ENCODE measurements at places on chromosomes 4 and X. TPM values are rescaled to one million over a fixed set of nuclear protein-coding genes. Genes with fewer than 3 reads are reported as not detected.

GRCh38 chr4:104719539-104720230, 225.0 kb upstream of the CXXC4 start:
- no peaks in the 10 kb centered on the region for H3K36me3 ChIP-seq
- H3K27ac ChIP-seq, result no peak overlapping the region
- H3K27me3 ChIP-seq, result no peaks in the 10 kb centered on the region
- no peak overlapping the region for H3K4me3 ChIP-seq
- H3K4me1 ChIP-seq, result no peaks in the 10 kb centered on the region

DNA sequence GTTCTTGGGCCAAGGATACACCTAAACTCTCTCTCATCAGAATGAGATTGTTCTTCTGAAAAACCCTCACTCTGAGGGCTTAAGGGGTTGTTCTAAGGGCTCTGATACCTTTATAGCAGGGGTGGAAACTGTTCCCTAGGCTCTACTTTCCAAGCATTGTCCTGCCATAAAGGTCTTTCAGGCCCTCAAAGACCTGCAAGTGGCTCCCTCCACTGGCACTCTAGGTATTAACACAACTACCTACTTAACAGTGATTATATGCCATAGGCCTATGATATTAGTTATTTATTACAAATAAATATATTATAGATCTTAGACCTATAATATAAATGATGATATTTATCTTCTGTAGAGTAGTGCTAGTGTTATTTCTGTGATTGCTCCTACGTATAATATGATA, 473.7 kb upstream of the RPS6KA3 start:
- no peaks in the 10 kb centered on the region for H3K27me3 ChIP-seq
- no peaks in the 10 kb centered on the region for H3K4me1 ChIP-seq
- H3K27ac ChIP-seq, result no peak overlapping the region
- no peak overlapping the region for H3K4me3 ChIP-seq

DNA sequence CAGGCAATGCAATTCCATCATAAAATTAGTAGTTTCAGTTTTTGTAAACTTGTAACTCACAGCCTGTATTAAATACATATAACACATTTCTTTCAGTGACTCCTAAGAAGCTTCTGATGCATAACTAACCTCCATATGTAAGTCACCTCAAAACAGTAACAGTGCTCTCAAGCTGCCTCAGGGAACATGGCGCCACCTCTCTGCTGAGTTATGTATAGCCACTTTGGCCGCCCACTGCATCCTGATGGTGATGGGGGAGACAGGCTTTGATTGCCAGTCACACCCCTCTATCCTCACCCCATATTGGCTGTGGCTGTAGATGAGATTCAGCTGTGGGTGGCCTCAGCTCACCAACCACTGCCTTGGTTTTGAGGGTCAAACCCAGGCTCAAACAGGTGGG, 54.3 kb downstream of the LRBA start:
- DNase-seq, result no peak
- no peaks in the 10 kb centered on the region for H3K36me3 ChIP-seq
- no peaks in the 10 kb centered on the region for H3K4me1 ChIP-seq

- no peak for DNase-seq
- no peaks in the 10 kb centered on the region for H3K27me3 ChIP-seq
- H3K27ac ChIP-seq, result no peak overlapping the region
These were observed 328.8 kb downstream of the BMPR1B start for GRCh38 chr4:95086551-95086950.

DNA sequence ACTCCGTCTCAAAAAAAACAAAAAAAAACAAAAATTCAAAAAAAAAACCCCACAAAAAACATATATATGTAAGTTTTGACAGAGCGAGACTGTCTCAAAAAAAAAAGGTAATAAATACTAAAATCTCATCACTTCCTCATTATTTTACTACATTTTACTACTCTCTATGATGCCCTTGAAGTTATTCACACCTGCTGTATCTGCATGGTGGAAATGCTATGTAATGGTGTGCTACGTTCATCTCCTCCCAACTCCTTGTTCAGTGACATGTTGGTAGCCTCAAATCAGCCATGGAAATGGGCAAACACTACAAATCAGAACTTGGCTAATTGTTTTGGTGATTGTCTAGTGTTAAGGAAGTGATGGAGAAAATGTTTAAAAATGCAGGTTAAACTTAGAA, 11.8 kb downstream of the RPS4X start:
- H3K4me3 ChIP-seq, result no peak overlapping the region
- DNase-seq, result no peak
- peaks cover 36% of the 10 kb centered on the region for H3K36me3 ChIP-seq
- no peaks in the 10 kb centered on the region for H3K27me3 ChIP-seq
- H3K27ac ChIP-seq, result no peak overlapping the region

DNA sequence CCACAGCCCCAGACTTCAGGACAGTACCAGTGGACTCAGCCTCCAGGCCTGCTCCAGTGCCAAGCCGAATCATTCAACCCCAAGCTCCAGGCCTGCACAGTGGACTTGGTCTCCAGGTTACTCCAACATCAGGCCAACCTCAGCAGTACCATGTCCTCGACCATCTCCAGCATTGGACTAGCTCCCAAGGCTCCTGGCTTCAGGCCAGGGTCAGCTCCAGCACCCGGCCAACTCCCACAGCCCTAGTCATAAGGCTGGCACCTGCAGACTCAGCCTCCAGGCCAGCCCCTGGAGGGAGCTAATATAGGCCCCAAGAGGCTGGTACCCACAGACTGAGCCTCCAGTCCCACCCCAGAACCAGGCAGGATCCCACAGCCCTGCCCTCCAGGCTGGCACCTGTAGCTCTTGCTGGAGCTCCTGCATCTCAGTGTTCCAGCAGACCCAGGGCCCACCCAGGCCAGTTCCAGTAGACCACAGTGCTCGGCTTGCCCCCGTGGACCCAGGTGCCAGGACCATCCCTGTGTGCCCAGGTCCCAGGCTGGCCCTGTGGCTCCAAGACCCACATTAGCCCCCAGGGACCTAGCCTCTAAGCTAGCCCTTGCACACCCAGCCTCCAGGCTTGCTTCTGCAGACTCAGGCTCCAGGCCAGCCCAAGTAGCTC, 25.6 kb downstream of the ZMAT1 start:
- no peaks in the 10 kb centered on the region for H3K27me3 ChIP-seq
- H3K4me3 ChIP-seq, result no peak overlapping the region
- DNase-seq, result no peak
- H3K36me3 ChIP-seq, result no peaks in the 10 kb centered on the region

GRCh38 chrX:15497865-15498264, 2.7 kb upstream of the BMX start:
- H3K27ac ChIP-seq, result no peak overlapping the region
- H3K36me3 ChIP-seq, result no peaks in the 10 kb centered on the region
- peaks cover 20% of the 10 kb centered on the region for H3K27me3 ChIP-seq
- no peak overlapping the region for H3K4me3 ChIP-seq
- H3K4me1 ChIP-seq, result no peaks in the 10 kb centered on the region

GRCh38 chrX:144738246-144738645, 509.1 kb upstream of the SPANXN1 start:
- H3K4me3 ChIP-seq, result no peak overlapping the region
- DNase-seq, result no peak
- no peaks in the 10 kb centered on the region for H3K4me1 ChIP-seq
- H3K27me3 ChIP-seq, result no peaks in the 10 kb centered on the region

GRCh38 chrX:85309717-85310116, 65.9 kb downstream of the ZNF711 start:
- no peaks in the 10 kb centered on the region for H3K27me3 ChIP-seq
- H3K36me3 ChIP-seq, result no peaks in the 10 kb centered on the region
- no peak overlapping the region for H3K27ac ChIP-seq
- no peaks in the 10 kb centered on the region for H3K4me1 ChIP-seq
- no peak overlapping the region for H3K4me3 ChIP-seq
- DNase-seq, result no peak

- H3K27ac ChIP-seq, result no peak overlapping the region
- no peaks in the 10 kb centered on the region for H3K36me3 ChIP-seq
- no peaks in the 10 kb centered on the region for H3K27me3 ChIP-seq
- no peaks in the 10 kb centered on the region for H3K4me1 ChIP-seq
These were observed 10.5 kb upstream of the UCP1 start for GRCh38 chr4:140579278-140579677.

GRCh38 chr4:40401631-40402030, 66.5 kb downstream of the CHRNA9 start:
- H3K27me3 ChIP-seq, result no peaks in the 10 kb centered on the region
- no peak overlapping the region for H3K4me3 ChIP-seq
- H3K36me3 ChIP-seq, result no peaks in the 10 kb centered on the region
- DNase-seq, result no peak

DNA sequence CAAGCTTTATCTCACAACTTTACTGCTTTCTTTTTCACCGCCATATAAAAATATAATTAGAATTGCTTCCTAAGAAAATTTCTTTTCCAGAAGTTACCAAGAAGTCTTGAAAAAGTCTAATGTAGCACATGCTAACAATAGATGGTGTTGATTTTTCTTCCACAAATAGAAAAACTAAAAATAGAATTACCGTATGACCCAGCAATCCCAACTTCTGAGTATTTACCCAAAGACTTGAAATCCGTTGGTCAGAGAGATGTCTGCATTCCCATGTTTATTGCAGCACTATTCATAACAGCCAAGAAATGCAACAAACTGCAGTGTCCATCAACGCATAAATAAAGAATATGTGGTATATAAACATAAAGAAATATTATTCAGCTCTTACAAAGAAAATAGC, 17.8 kb upstream of the EDNRA start:
- DNase-seq, result no peak
- H3K27me3 ChIP-seq, result no peaks in the 10 kb centered on the region
- H3K27ac ChIP-seq, result peak overlapping the region; percentile 51
- H3K36me3 ChIP-seq, result no peaks in the 10 kb centered on the region
- no peak overlapping the region for H3K4me3 ChIP-seq
- H3K4me1 ChIP-seq, result no peaks in the 10 kb centered on the region

- H3K4me3 ChIP-seq, result no peak overlapping the region
- no peaks in the 10 kb centered on the region for H3K27me3 ChIP-seq
- H3K27ac ChIP-seq, result no peak overlapping the region
- no peak for DNase-seq
- H3K36me3 ChIP-seq, result peaks cover 30% of the 10 kb centered on the region
These were observed 12.0 kb downstream of the CYP4V2 start for GRCh38 chr4:186203406-186203805.

- H3K4me1 ChIP-seq, result no peaks in the 10 kb centered on the region
- no peak overlapping the region for H3K27ac ChIP-seq
- H3K36me3 ChIP-seq, result no peaks in the 10 kb centered on the region
- DNase-seq, result no peak
- H3K27me3 ChIP-seq, result no peaks in the 10 kb centered on the region
These were observed 166.1 kb downstream of the STK32B start for GRCh38 chr4:5217421-5217820.

- peak; percentile 33 for DNase-seq
- peaks cover 47% of the 10 kb centered on the region for H3K4me1 ChIP-seq
- H3K36me3 ChIP-seq, result no peaks in the 10 kb centered on the region
- peak overlapping the region; percentile 87 for H3K4me3 ChIP-seq
- H3K27ac ChIP-seq, result peak overlapping the region; percentile 93
- H3K27me3 ChIP-seq, result no peaks in the 10 kb centered on the region
These were observed 1.5 kb upstream of the NR3C2 start for GRCh38 chr4:148443512-148444295.

DNA sequence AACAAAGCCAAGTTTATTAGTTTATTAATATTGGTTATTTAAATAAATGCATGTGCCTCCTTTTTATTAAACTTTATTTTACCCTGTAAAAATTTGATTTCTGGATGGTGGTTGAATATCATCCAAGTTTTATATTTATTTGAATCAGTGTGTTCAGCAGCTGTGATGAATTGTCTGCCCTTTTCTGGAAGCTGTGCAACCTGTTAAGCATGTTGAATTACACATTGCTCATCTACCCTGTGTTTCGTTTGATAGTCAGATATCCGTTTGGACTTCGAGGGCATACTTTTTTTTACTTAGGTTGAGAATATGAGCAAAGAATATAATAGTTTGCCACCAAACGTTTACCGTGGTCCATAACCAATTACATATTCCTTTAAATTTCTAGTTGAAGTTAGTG, 95.8 kb upstream of the TENM3 start:
- H3K27ac ChIP-seq, result no peak overlapping the region
- peaks cover 29% of the 10 kb centered on the region for H3K27me3 ChIP-seq
- peaks cover 3% of the 10 kb centered on the region for H3K4me1 ChIP-seq
- H3K4me3 ChIP-seq, result no peak overlapping the region

DNA sequence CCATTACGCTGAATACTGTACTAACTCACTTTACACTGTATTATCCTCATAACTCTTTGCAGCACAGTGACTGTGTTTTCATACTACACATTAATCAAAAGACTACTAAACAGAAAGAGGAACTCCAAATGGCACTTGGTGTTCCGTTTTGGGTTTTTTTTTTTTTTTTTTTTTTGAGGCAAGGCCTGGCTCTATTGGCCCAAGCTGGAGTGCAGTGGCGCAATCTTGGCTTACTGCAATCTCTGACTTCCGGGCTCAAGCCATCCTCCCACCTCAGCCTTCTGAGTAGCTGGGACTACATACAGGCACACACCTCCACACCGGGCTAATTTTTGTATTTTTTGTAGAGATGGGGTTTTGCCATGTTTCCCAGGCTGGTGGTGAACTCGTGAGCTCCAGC, 10.7 kb downstream of the KLHL8 start:
- H3K27me3 ChIP-seq, result no peaks in the 10 kb centered on the region
- H3K36me3 ChIP-seq, result no peaks in the 10 kb centered on the region
- H3K4me1 ChIP-seq, result peaks cover 3% of the 10 kb centered on the region
- H3K4me3 ChIP-seq, result no peak overlapping the region
- DNase-seq, result no peak

GRCh38 chr4:139521754-139522401, 34.1 kb downstream of the SETD7 start:
- no peaks in the 10 kb centered on the region for H3K27me3 ChIP-seq
- H3K36me3 ChIP-seq, result peaks cover 7% of the 10 kb centered on the region
- no peak for DNase-seq
- peaks cover 20% of the 10 kb centered on the region for H3K4me1 ChIP-seq
- H3K4me3 ChIP-seq, result no peak overlapping the region
- peak overlapping the region; percentile 23 for H3K27ac ChIP-seq

DNA sequence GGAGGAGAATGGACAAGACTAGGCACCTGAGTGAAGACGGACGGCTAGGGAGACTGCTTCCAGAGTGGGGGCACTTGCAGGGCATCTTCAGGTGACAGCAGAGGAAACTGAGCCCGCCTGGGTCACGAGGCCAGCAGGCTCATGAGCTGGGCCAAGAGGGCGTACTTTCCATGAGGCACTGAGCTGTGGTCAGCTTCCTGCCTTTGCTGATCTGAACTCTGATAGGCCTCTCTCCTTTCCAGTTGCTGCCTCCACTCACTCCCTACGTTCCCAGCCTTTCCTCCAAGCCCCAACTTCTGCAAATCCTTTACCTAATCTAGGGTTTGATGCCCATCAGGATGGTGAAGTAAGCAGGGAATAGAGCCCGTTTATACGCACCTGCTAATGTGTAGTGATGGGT, 1.4 kb upstream of the L1CAM start:
- DNase-seq, result no peak
- peak overlapping the region; percentile 84 for H3K27ac ChIP-seq
- no peak overlapping the region for H3K4me3 ChIP-seq
- H3K36me3 ChIP-seq, result no peaks in the 10 kb centered on the region
- no peaks in the 10 kb centered on the region for H3K4me1 ChIP-seq

- no peak overlapping the region for H3K4me3 ChIP-seq
- no peaks in the 10 kb centered on the region for H3K27me3 ChIP-seq
- no peaks in the 10 kb centered on the region for H3K4me1 ChIP-seq
- no peak for DNase-seq
These were observed 192.0 kb upstream of the ETNPPL start for GRCh38 chr4:108954880-108955279.

GRCh38 chr4:40763228-40763716, 13.5 kb downstream of the NSUN7 start:
- H3K27ac ChIP-seq, result no peak overlapping the region
- no peak overlapping the region for H3K4me3 ChIP-seq
- no peaks in the 10 kb centered on the region for H3K27me3 ChIP-seq
- DNase-seq, result no peak

CYP4V2 gene
- 49.6 TPM for total RNA-seq

PF4V1 gene
- total RNA-seq, result not detected

SMIM10L2A gene
- 0.78 TPM for total RNA-seq

MAGEA4 gene
- total RNA-seq, result not detected

TRIM61 gene
- total RNA-seq, result not detected

THAP9 gene
- 7.7 TPM for total RNA-seq

HTATSF1 gene
- 39.0 TPM for total RNA-seq

PAGE1 gene
- not detected for total RNA-seq

ANXA10 gene
- not detected for total RNA-seq

LGI2 gene
- total RNA-seq, result 24.7 TPM

All from tibial nerve (tissue), 4 donors.